Stimulated activated CD8-positive, alpha-beta memory T cell treated with anti-CD3 and anti-CD28 coated beads, Interleukin-15, amount 100 ng/mL, for 4 hours (primary cell): ENCODE measurements at places on chromosomes 7 and 10.

DNA sequence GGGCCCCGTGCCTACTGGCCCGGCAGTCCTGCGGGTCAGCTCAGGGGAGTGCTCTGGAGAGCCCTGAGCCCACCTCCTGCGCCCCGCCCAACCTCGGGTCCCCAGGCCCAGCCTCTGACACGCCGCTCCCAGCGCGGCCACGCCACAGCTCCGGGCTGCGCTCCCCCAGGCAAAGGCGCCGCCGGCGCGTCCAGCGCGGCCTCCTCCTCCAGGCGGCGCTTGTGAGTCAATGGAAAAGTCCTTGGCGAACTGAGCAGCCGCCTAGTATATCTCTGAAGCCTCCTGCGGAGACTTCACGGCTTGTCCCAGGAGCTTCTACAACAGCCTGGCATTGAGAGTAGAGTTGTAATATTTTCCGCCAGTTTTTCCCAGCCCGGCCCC, 29.5 kb upstream of the BMS1 start:
- peak; percentile 38 for DNase-seq

DNA sequence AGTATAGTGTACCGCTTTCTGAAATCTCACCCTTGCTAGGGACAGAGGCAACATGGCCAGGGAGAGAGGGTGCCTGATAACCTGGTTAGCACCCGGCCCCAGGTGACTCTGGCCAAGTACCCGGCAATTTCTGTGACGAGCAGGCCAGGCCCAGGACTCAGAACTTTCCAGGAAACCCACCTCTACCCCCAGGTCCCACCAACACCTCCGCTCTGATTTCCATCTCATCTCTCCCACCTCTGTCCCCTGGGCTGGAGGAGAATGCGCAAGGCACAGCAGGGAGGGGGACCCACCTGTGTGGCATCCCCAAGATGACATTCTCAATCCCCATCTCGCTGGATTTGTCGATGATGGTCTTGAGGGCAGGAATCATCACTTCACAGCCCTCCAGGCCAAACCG, 11.6 kb downstream of the OGDHL start:
- no peak for DNase-seq

- DNase-seq = no peak
Measured at GRCh38 chr10:33535866-33536265, 201.4 kb upstream of the NRP1 start.

- DNase-seq = no peak
Measured at GRCh38 chr7:132114411-132114810, 461.9 kb downstream of the PLXNA4 start.

GRCh38 chr10:60566096-60566495, 176.4 kb upstream of the ANK3 start:
- no peak for DNase-seq

GRCh38 chr10:62233356-62234076, 35.1 kb downstream of the RTKN2 start:
- no peak for DNase-seq

GRCh38 chr10:96496281-96496925, 17.3 kb downstream of the TLL2 start:
- no peak for DNase-seq

DNA sequence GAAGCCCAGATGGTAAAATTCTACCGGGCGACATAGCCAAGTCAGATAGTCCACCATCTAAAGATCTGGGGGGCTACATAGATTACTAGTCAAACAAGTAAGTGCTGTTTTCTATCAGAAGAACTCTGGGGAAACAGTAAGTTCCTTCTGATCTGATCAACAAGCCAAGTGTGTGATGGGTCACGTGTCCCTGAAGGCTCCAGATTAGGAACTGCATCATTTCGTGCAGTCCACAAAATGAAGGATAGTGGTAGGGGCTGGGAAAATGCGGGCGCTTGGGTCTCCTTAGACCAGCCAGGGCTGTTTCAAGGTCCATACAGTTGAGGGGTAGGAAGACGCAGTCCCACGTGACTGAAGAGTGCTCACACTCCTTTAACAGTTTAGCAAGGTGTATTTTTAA, 1.8 kb upstream of the CHN2 start:
- DNase-seq = no peak

- no peak for DNase-seq
Measured at GRCh38 chr10:46298477-46299285, 11.9 kb downstream of the ANTXRL start.

DNA sequence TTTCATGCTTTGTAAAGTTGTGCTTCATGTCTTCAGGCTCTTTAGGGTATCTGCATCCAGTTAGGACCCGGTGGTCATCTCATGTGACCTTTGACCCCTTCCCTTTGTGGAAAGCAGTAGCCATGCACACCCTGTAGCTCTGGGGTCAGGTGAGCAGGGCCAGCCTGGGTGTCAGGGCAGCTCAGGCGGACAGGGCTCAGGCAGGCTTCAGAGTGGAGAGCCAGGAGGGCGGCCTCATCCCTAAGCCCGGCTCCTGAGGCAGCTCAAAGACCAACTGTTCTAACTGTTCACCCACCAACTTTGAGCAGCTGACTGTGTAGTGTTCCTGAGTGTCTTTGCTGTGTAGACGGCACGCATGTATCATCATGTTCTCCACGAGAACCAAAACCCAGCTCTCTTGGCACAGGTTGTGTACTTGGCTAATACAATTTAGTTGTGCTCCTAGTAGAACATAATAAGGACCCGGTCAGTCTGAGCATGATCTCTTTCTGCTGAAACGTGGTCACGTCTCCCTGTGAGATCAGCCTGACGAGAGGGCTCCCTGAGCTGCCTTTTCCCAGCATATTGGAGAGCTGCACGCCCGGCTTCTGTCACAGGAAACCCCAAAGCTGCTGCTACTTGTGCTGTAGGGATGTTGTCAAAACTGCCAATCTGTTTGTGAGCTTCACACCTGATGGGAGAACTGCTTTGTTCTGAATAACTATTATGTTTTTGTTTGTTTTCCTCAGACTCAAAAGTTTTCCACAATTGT, 30.0 kb downstream of the EEPD1 start:
- DNase-seq = no peak

- DNase-seq = no peak
Measured at GRCh38 chr10:72336259-72337038, 18.3 kb downstream of the DNAJB12 start.

- DNase-seq = no peak
Measured at GRCh38 chr7:90788052-90788451, 191.9 kb downstream of the CDK14 start.

GRCh38 chr10:123132576-123133477, 2.9 kb upstream of the HMX3 start:
- peak; percentile 63 for DNase-seq

DNA sequence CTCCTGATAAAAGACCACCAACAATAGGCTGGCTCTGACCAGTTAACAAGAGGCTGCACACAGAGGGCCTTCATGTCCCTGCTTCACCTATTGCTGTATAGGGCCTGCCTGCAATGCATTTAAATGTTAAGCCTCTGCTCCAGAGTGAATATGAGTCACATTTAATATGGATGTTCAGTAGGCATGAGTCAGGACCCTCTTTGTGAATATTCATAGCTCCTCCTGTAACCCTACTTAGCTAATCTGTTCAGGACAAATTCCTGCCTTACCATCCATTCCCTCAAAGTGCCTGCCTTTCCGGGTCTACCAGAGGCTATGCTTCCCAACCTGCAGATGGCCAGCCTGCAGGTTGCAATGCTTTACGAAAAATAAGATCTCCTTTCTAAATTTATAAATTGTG, 32.5 kb downstream of the ARHGAP22 start:
- DNase-seq = no peak

DNA sequence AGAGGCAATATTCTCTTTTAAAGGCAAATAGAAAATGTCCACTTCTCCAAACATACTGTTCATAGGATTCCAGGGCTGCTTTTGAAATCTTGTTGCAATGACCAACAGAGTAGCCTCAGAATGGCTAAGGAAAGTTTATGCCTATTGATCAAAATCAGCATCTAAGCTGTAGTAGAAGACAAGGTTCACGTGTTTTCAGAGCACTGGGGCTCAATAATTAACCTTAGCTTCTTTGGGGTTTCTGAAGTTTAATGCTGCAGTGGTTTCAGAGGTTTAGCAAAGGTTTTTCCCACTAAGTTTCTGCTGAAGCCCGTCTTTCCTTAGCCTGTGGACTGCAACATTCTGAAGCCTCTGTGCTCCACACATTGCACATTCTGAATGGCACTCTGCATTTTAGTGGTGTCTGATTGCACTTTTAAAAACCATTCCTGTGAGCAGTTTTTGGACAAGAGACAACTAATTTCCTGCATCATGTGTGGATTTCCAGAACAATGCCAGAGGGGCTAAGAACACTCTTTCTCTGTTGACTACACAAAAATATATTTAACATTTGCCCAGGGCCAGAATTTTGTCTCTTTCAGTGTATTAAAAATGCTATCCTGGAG, 342.5 kb downstream of the PTEN start:
- DNase-seq = no peak

DNA sequence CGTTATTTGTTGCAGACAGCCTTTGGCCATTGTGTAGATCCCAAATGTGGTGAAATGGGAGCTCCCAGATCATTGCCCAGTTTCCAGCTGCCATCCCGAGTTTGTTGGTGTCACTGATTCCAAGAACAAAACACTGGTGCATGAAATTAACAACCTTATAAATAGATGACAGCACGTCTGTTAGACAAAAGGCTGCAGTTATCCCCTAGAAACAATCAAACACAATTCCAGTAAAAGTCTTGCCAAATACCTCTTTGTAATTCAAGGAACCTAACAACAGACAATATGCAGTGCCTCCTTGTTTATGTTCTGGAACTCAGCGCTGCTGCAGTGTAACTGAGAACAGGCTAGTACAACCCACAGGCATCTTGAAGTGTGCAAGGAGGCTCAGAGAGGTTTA, 404.5 kb downstream of the PAXIP1 start:
- DNase-seq = no peak

GRCh38 chr10:110324201-110324804, 19.6 kb upstream of the SMNDC1 start:
- no peak for DNase-seq
